Pancreas (tissue), 10 donors: ENCODE measurements at places on chromosomes 3 and 15. TPM values are rescaled to one million over a fixed set of nuclear protein-coding genes. Genes with fewer than 3 reads are reported as not detected.

The THAP10 gene
- 1.3 TPM for total RNA-seq

DNA sequence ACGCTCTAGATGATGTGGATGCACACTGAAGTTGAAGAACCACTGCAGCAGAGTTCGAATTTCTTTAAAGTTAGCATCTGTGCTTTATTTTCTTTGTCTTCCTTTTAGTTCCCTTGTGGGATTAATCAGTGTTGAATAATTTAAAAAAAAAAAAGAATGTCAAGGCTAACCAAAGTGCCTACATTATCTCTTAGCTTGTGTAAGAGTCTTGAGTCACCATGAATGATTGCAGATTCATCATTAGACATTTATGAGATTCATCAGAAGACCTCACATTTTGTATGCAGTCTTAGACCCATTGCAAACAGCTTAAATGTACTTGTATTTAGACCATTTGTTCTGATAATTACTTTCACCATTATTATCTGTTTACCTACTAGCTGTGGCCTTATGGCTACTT is 182.2 kb downstream of the FNDC3B start:
- no peaks in the 10 kb centered on the region for H3K36me3 ChIP-seq
- H3K4me1 ChIP-seq, result peaks cover 12% of the 10 kb centered on the region
- H3K27ac ChIP-seq, result no peak overlapping the region
- no peaks in the 10 kb centered on the region for H3K27me3 ChIP-seq

The MCF2L2 gene
- 1.1 TPM for total RNA-seq

DNA sequence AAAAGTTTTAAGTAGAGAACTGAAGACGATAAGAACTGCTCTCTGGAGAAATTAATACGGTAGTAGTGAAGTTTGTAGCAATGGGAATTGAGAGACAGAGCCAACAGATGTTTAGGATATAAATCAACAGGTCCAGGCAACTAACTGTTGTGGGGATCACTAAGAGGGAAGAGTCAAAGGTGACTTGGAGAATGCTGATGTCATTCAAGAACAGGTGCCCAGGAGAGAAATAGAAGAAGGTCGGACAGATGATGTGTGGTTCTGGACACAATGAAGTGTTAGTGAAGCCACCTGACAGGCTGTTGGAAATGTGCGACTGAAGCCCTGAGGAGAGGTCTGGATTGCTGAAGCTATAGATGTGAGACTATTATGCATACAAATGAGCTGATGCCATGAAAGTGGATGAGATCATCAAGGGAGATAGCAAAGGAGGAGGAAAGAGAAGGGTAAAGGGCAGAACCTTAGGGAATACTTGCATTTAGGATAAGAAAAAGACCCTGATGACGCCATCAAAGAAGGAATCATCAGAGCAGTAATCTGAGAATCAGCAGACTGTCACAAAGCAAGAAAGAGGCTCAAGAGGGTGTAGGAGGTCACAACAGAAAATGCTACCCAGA is 183.7 kb downstream of the FRMD5 start:
- no peaks in the 10 kb centered on the region for H3K36me3 ChIP-seq
- H3K4me3 ChIP-seq, result no peak overlapping the region
- DNase-seq, result no peak
- H3K27me3 ChIP-seq, result no peaks in the 10 kb centered on the region
- H3K4me1 ChIP-seq, result no peaks in the 10 kb centered on the region

- H3K27me3 ChIP-seq, result no peaks in the 10 kb centered on the region
- H3K36me3 ChIP-seq, result no peaks in the 10 kb centered on the region
- no peak overlapping the region for H3K27ac ChIP-seq
- DNase-seq, result no peak
- no peaks in the 10 kb centered on the region for H3K4me1 ChIP-seq
- no peak overlapping the region for H3K4me3 ChIP-seq
These were observed 388.7 kb downstream of the GRM7 start for GRCh38 chr3:7249493-7250076.

The RRP9 gene
- 7.7 TPM for total RNA-seq

DNA sequence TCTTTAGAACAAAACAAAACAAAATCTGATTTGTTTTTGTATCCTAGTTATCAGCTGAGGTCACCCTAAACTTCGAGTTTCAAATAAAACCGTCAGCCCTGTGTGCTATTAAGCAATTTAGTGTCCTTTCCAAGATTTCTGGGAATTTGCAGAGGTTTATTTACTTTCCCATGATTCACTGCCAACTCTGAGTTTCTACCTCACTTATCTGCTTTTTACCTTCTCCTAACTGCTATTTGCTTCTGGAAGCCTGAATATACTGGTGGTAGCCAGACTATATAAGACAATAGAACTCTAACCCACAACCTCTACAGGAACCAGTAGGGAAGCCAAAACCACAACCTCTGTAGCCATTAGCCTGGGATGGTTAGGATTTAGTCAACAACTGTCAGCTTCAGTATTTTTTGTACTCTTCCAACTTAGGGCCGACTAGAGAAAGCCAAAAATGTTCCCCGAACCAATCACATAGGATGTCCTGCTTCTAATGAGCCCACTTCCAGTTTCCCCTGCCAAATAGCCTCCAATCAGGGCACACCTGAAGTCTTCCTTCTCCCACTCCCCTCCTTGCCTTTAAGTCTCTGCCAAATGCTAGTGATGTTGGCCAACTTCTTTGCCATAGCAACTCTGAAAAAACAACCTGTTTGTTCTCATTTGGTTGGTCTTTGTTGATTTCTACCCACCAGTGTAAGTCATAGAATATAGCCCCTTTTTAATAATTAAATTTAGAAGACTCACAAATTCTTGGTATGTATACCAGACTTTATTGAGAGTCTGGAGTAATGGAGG is 273.1 kb downstream of the ULK4 start:
- no peaks in the 10 kb centered on the region for H3K27me3 ChIP-seq
- peaks cover 16% of the 10 kb centered on the region for H3K4me1 ChIP-seq
- H3K36me3 ChIP-seq, result no peaks in the 10 kb centered on the region
- peak overlapping the region; percentile 30 for H3K27ac ChIP-seq
- DNase-seq, result no peak
- no peak overlapping the region for H3K4me3 ChIP-seq
